ENCODE measurements at places on chromosomes 1 and 21.

DNA sequence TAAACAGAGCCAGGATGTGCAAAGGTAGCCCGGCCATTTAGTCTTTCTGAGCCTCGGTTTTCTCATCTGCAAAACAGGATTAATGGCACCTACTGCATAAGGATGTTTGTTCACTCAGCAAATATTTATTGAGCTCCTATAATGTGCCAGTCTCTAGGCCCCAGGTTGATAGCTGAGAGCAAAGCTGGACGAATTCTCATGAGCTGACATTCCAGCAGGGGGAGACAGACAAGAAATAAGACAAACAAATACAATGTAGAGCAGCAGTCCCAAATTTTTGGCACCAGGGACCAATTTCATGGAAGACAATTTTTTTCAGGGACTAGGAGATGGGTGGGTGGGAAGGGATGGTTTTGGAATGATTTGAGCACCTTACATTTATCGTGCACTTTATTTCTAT is 74.3 kb upstream of the PAX7 start:
- DNase-seq: no peak

GRCh38 chr1:9294405-9294773 is 1.7 kb downstream of the SPSB1 start:
- no peak for DNase-seq

DNA sequence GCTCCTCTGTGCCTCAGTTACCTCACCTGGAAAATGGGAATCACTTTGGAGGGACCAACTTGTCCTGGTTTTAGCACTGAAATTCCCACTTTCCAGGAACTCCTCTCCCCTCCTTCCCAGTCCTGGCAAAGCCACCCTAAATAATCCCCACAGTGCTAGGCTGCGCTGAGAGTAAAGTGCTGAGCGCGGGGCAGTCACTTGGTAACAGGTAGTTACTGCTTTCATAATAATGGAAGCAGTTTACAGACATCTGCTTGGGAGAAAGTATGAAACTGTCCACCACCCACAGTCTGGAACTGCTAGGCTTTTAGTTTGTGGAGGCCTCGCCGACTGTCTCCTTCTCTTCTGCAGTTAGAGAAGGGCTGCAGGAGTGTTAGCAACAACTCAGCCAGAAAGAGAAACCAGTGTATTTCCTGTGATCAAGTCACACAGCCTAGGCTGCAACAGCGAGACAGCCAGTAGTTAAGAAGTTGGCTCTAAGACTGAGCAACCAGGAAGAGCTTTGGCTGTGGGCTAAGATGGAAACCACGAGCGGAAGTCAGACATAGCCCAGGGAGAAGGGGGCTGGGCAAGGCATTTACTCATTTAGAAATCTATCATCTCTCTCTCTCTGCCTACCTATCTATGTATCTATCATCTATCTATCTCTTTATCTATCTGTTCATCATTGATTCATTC is 30.8 kb upstream of the ABCG1 start:
- DNase-seq: no peak

DNA sequence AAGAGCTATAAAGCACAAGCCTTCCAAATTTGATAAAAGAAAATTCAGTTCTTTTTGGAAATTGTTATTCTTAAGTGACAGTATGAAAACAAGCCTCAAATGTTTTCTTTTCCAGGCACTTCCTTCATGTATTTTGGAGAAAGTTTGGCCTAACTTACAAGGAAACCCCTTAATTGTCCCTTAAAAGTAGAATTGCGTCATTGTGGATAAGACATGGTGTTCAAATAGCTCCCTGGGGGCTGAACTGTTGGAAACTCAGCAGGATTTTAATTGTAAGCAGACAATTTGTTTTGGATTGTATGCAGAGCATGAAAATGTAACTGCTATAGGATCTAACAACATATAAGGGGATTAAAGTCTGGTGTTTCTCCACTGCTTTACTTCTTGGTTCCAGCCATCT is 35.4 kb upstream of the FGGY start:
- no peak for DNase-seq

DNA sequence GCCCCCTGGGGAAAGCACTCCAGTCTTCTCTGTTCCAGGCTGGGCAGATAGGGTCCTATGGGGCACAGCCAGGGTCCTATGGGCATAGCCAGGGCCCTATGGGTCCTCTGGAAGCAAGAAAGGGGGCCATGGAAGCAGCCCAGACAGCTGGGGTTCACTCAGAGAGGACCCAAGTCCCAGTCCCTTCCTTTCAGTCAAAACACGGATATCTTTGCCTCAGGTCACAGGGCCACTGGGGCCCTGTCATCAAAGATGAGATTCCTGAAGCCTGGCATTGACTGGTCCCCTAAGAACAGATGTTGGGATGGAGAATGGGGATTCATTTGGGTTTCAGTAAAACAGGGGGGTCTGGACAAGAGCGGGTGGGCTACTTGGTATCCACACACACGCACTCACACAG is 8.5 kb downstream of the IGSF8 start:
- no peak for DNase-seq

DNA sequence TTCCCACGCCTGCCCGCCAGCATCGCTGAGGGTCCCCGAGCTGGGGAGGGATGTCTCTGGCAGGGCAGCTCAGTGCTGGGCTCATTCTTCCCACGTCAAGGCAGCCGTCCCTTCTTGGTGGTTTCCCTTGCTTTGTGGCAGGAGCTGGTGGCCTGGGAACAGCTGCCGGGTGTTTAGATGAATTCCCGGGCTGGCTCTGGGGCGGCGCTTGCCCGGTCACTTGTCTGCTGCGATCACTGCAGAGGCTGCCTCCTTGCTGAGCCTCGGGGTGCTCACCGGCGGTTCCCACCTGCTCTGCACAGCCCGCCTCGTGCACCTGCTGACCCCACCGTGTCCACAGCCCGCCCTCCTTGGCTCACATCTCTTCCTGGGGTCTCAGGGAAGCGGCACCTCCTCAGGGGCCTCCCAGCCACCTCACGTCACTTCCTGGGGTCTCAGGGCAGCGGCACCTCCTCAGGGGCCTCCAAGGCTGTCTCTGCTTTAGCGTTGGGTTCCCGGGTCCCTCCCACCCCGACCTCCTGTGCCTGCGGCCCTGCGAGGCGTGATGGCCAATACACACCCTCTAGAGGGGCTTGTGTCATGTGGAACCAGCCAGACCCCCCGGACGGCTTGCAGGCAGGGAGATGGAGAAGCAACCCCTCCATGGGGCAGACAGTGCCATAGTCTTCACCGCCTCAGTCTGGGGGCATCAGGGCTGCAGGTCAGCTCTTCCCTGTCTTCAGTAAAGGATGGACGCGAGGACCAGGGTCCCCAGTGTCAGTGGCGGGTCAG is 13.5 kb downstream of the COL18A1 start:
- peak; percentile 17 for DNase-seq

- no peak for DNase-seq
Measured at GRCh38 chr1:51061231-51061918, 40.7 kb upstream of the C1orf185 start.

Data from adrenal gland (tissue), 19 donors.